GM12892 (cell line): ENCODE measurements at places on chromosomes 1 and 21.

DNA sequence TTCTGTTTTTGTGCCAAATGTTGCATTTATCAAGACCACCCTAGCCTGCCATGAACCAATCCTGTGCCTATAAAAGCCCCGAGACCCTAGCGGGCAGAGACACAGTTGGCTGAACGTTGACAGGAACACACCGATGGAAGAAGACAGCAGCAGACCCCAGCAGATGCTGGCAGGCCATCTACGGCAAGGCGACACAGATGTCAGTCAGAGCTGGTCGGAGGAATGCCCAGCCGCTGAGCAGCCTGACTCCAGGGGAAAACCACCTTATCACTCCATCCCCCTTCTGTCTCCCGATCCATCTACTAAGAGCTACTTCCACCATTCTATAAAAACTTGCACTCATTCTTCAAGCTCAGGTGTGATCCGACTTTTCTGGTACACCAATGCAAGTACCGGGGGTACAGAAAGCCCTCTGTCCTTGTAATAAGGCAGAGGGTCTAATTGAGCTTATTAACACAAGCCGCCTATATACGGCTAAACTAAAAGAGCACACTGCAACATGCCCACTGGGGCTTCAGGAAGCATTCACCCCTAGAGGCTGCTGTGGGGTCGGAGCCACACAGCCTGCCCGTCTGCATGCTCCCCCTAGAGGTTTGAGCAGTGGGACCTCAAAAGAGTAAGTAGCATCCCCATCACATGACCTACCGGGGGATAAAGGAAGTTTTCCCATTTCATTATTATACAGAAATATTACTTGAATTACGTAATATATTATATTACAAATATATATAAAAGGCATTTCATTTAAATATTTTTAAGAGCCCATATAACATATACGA is 1156.3 kb upstream of the B3GALT2 start:
- DNase-seq: no peak

- no peak for DNase-seq
Measured at GRCh38 chr1:202935844-202936243, 8.8 kb upstream of the KLHL12 start.

GRCh38 chr1:116262995-116263385 is 110.1 kb upstream of the ATP1A1 start:
- DNase-seq: no peak

- DNase-seq: no peak
Measured at GRCh38 chr1:101257500-101258325, 20.9 kb downstream of the S1PR1 start.

DNA sequence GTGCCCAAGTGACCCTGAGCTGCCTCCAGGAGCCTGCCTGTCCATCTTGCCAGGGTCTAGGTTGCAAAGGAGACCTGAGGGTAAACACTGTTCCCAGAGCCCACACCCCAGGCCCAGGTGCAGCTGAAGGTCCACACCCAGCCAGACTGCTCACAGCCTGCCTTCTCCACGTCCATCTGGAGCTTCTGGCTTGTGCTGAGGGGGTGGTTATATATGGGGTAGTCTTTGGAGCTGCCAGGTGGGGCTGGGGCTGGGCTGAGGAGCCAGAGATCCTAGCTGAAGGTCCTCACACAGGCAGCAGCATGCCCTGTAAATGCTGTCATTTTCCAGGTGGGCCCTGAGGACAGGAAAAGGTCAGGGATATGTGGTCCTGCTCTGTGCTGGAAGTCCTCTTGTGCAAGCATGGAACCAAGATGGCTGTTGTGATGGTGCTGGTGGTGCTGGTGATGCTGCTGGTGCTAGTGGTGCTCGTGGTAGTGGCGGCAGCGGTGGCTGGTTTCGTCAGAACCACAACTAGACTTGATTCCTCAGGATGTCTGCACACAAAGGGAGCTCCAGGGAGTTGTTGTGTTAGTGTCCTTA is 182.7 kb downstream of the MATN1 start:
- no peak for DNase-seq

DNA sequence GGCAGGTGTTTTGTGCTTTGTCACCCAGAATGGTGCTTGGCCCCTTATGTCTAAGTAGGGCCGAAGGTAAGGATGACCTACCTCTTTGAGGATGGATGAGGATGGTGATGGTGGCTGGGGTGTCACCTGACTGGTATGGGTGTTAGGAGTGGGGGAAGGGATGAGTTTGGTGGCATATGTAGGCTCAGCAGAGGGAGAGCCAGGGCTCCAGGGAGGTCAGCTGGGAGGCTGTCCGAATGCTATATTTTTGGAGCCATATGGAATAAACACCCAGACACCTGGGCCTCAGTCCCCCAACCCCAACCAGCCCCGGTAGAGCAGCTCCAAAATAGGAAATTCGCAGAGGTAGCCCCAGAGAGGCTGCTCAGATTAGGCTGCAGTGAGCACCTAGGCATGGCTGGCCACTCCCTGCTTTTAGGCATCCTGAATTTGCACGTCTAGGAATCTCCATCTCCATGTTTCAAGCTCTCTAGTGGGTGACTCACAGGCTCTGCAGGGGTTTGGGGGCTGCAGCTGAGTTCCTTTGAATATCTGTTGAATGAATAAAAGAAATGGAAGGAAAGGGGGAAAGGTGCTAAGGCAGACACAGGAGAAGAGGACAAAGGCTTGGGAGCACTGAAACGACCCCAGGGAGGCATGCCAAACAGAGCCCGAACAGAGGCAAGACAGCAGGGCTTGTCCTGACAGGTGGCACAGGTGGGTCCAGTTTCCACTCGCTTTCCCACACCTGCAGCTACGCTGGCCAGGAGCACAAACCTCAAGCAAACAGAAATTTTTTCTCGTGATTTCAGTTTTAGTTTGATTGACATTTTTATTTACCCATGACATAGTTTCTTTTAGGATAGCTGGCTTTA is 135.3 kb upstream of the EDN2 start:
- no peak for DNase-seq

GRCh38 chr1:227190321-227190720 is 128.0 kb downstream of the CDC42BPA start:
- no peak for DNase-seq

GRCh38 chr21:46031484-46031883 is 49.9 kb downstream of the COL6A1 start:
- DNase-seq: no peak

DNA sequence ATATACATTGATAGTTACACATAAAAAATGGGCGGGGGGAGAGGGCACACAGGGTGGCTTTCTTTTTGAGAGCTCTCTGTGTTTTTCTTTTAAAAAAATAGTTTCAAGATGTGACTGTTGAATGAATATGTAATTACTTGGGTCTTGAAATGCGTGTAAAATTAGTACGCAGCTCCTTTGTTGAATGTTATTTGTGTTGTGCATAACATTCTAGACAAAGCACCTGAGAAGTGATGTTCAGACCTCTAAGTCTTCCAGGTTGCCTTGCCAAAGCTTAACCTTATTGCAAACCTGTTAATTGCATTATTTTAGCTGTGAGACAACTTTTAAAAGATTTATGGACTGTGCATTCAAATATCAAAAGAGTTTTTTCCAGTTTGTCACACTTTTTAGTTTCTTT is 5.4 kb downstream of the PBX1 start:
- DNase-seq: no peak

GRCh38 chr21:16117851-16118590 is 388.2 kb downstream of the USP25 start:
- no peak for DNase-seq
